ENCODE measurements at places on chromosomes 4 and X.
A peak's percentile ranks its signal among the peaks of the same experiment; 100 is the strongest.

GRCh38 chrX:23435108-23435507 lies 100.5 kb downstream of the PTCHD1 start:
- no peak for DNase-seq

DNA sequence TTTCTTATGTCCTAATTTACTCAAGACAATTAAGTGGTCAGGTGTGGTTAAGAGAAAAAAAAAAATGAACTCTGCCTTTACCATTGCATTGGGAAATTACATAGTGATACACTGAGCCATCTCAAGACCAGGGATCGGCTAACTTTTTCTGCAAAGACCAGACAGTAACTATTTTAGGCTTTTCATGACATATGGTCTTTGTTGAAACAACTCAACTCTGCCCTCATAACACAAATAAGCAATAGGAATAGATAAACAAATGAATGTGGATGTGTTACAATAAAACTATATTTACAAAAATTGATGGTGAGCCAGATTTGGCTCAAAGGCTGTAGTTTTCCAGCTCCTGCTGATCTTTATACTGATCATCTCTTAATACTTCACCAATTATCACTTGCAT lies 632.6 kb upstream of the INTU start:
- no peak for DNase-seq

DNA sequence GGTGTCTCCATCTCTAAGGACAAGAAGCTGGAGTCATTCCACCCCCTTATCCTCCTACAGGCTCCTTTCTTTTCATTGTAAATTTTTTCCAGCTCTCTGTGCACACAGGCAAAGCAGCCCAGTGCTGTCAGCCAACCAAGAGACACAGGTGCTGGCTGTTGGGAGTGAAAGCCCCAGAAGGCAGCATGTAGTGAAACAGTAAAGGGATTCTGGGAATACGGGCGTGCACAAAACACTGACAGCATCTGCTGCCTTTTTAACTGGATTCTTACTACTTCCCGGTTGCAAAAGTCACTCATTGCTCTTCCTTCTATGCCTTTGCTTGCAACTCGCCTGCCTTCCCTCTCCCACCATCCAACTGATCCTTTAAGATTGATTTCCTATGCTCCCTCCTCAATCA lies 208.6 kb upstream of the PRPS2 start:
- no peak for DNase-seq

DNA sequence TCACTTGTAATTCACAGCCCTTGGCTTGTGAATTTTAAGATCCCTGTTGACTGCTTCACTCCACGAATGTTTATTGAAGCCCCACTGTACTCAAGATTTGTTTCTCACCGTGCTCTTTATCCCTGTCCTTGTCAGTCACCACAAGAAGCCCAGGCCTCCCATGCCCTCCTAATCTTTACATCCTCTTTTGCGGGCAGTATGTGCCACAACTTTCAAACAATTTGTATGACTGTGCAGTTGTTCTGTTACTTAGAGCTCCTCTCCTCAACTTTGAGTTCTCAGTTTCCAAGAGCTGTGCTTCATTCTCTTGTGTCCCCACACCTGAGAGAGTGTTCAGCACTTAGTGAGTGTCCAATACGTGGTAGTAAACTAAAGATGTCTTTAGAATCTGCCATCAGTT lies 467.7 kb downstream of the NKX6-1 start:
- no peak for DNase-seq

DNA sequence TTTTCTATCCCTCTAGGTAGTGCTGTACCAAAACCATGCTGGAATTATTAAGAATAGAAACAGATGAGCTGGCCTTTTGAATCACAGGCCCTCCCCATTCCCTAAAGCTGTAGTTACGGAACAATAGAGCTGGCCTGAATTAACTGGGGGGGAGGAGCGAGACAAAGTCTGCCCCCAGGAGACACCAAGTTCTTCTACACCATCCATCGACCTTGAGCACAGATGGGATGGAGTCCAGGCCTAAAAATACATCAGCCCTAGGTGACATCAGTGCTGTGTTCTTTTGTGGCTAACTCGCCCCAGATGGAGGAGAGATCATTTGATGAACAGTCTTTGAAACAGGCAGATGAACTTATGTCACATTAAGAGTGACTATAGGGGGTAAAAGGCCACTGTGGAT lies 49.6 kb downstream of the LHFPL1 start:
- DNase-seq, result no peak

DNA sequence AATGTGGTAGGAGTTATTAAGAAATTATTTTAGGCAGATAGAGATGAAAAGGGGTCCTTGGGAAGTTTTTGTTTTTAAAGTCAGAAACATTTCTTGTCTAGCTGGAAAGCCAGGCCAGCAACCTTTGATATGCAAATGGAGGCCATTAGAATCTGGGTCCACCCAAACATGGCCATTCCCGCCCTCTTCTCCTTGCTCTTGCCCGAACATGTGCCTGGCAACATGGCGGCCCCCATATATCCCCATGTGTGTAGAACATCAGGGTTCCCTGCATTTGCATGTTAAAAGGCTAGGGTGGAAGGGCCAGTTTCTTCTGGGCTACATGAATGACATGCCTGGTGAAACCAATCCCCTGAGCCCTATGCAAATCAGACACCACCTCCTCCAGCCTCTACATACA lies 80.7 kb upstream of the PLAC8 start:
- no peak for DNase-seq

DNA sequence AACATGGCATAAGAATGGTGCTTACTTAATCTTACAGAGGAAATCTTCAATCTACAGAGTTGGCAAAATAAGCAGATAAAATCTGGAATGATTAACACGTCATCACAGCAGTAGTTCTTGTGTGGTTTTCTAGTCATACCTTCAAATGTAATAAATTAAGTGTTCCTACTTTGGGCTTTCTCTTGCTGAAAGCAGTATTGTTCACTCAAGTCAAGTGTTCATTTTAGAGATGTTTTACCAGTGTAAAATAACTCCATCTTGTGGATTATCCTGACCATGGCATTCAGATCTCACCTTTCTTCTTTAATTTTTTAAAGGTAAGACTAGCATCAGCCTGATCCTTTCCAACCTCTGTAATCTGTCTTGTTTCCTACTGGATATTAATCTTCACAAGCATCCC lies 72.9 kb downstream of the ADAMTS3 start:
- DNase-seq, result no peak

GRCh38 chr4:185383451-185383850 lies 12.3 kb downstream of the LRP2BP start:
- peak; percentile 2 for DNase-seq

DNA sequence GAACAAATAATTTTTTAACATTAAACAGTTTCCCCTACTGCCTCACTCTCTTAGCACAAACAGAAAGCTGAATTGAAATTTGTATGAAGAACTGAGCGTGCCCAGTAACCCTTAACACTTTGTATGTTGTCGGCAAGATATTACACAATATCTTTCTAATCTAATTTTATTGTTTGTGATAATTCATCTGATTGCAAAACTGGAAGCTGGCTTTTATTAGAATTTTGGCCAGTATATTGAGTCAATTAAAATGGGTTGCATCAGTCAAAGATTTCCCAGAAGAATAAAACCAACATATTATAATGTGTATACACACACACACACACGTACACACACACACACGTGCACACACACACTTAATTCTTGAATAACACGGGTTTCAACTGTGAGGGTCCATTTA lies 2332.1 kb downstream of the PCDH7 start:
- DNase-seq, result no peak

GRCh38 chrX:101263766-101264165 lies 27.4 kb downstream of the TAF7L start:
- DNase-seq, result no peak

DNA sequence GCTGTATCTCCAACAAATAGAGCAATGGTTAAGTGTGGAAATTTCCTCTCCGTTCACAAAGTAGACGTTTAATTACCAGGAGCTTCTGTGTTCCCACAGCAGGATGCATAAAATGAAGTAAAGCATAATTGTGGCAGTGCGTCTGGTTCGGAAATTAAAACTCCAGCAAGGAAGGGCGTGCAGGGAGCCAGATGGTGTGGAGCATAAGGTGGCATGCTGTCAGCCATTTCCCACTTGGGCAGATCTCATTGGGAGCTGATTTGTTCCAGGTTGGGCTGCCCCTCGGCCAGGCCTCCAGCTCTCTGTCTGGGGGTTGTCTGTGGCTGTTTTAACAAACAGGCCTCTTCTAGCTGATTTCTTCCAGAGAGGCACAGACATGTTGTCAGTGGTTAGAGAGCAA lies 182.1 kb upstream of the CLNK start:
- DNase-seq, result no peak

DNA sequence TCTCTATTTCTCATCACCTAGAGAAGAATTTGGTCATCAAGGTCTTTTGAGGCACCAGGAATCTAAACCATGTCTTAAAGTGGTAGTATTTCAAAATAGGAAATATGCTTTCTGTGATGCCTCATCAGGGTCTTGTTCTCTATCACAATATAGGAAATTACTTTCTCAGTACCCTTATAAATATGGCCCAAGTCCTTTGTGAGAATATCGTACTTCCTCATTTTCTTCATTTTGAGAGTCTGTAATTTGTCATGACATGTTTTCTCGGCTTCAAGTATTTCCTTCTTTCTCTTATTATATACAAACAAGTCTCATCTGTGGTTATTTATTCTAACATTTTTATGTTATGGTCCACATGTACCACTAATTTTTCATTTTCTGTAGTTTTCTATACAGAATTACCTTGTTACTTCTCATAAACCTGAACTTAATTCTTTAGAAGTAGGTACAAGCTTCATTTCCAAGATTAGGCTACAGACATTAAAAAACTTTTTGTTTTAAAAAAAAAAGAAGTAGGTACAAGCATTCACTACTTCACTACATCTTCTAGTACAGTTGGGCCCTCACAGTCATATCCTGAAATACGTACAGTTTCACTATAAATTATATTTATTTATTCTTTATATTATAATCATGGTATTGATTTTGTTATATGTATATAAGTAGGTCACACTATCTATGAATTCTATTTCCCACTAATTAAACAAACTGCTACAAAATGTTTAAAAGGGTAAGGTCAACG lies 54.4 kb downstream of the KLHL13 start:
- no peak for DNase-seq

- no peak for DNase-seq
These were observed 115.8 kb upstream of the SHISA3 start for GRCh38 chr4:42281324-42282020.

DNA sequence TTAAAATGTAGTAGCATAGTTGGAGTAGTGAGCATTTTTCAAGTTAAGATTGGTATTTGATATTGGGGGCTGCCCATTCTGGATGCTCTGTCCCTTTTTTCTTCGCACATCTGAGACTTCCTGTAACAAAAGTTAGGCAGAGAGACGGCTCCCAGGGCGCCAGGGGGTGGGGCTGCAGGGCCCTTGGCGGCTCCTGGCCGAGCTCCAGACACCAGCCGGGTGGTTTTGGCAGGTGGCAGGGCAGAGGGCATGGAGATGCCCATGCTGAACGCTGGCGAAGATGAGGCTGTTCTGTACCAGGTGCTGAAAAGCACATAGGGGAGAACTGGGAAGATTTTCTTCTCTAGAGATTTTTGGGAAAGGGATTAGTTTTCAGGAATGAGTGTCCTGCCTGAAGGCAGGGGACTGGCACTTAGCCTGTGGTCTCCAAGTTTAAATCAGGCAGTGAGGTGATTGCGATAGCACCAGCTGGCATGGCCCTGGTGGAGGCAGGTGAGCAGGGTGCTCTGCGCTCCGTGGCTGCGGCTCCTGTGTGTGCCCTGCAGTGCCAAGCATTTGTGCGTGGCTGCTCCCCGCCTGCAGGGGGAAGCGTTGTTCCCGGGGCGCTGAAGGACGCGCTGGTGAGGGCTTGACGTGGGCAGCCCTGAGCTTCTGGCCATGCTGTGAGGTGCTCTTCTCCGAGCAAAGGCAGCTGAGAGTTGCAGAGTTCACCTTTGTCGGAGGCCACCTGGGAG lies 23.6 kb upstream of the HGFAC start:
- DNase-seq, result no peak

GRCh38 chr4:173319696-173320095 lies 14.5 kb downstream of the HMGB2 start:
- DNase-seq, result no peak

- DNase-seq, result no peak
These were observed 171.3 kb downstream of the UNC5C start for GRCh38 chr4:95377366-95377900.

DNA sequence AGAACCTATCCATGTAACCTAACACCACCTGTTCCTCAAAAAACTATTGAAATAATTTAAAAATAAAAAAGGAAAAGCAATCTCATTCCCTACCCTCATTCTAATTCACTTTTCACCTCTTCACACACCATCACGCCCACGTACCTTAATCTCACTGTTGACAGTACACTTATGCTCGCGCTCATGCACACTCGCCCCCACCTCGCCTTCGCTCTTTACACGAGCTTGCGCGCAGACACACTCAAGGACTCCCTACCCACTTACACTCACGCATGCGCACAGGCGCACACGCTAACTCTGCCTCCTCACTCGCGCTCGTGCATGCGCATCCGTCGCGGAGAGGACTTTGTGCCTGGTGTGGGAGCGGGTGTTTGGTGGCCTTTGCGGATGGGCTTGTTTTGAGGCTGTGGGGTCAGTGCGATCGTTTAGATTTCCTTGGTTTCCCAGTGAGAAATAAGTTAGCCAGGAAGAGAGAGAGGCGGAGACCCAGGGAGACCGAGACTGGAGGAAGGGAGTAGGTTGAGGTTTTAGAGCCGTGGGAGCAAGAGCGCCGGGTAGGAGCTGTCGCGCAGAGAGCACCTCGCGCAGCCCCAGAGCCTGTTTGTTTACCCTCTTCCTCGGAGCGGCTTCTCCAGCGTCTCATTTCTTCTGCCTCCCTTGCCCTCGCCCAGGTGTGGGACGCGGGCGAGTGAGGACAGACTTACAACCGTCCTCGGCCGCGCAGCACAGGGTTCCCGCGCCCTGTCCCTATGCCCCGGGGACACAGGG lies 8.1 kb upstream of the GSX2 start:
- peak; percentile 41 for DNase-seq

DNA sequence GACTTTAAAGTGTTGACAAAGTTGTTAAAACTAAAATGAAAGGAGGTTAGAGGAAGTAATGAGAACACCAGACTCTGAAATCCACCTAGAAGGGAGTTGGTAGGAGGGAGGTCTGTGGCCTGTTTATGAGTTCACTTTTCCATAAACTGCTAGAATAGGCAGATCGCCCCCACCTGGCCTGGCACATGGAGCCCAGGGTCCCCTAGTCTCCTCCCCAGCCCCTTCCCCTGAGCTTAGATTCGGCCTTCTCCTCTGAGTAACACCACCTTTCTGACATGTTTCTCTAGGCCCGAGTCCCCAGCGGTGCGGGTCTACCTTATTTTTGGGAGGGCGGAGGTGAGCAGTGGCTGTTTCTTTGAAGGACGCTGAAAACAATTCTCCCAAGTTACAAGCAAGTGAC lies 54.5 kb upstream of the FAT1 start:
- no peak for DNase-seq

GRCh38 chrX:53984895-53985294 lies 59.4 kb downstream of the PHF8 start:
- DNase-seq, result no peak

DNA sequence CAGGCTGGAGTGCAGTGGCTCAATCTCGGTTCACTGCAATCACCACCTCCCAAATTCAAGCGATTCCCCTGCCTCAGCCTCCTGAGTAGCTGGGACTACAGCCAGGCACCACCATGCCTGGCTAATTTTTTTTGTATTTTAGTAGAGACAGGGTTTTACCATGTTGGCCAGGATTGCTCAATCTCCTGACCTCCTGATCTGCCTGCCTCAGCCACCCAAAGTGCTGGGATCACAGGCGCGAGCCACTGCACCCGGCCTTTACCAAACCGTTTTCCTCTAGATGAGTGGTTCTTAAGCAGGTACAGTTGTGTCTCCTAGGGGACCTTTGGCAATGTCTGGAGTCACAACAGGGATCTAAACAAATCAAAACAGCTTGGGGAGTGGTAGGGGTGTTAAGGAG lies 11.6 kb downstream of the AMELX start:
- no peak for DNase-seq

Measured in NCI-H510A (cell line).